ENCODE measurements at places on chromosomes 12 and 14. TPM values are rescaled to one million over a fixed set of nuclear protein-coding genes. Genes with fewer than 3 reads are reported as not detected.

Gene PCNX4
- 66.2 TPM for total RNA-seq

GRCh38 chr14:97180304-97181200 is 383.4 kb downstream of the VRK1 start:
- no peak for DNase-seq
- H3K4me3 ChIP-seq: no peak overlapping the region
- H3K27me3 ChIP-seq: no peaks in the 10 kb centered on the region
- H3K36me3 ChIP-seq: no peaks in the 10 kb centered on the region
- H3K4me1 ChIP-seq: no peaks in the 10 kb centered on the region

Gene FAM222A
- 18.9 TPM for total RNA-seq

DNA sequence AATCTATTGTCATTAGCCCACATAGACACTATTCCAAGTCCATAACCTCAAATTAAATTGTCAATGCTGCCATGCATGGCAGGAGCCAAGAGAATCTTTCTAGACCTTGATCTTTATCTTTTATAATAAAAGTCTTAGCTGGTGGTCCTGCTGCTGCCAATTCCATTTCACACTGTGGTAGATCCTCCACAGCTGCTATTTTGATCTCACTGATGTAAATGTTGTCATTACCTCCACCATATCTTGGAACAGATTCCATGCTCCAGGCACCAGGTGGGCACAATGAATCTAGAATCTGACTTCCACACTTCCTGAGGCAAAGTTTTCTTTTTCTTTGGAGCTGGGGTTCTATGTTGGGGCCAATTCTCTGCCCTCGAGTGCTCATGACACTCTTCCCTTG is 161.2 kb downstream of the TMTC3 start:
- no peaks in the 10 kb centered on the region for H3K27me3 ChIP-seq
- DNase-seq: peak; percentile 79
- peaks cover 49% of the 10 kb centered on the region for H3K4me1 ChIP-seq

- H3K4me3 ChIP-seq: no peak overlapping the region
- no peak overlapping the region for H3K27ac ChIP-seq
- H3K36me3 ChIP-seq: no peaks in the 10 kb centered on the region
- no peak for DNase-seq
- H3K27me3 ChIP-seq: no peaks in the 10 kb centered on the region
Observed at GRCh38 chr12:13211191-13211858, 14.8 kb downstream of the EMP1 start.

Gene PSMC1
- 173 TPM for total RNA-seq

- H3K4me3 ChIP-seq: no peak overlapping the region
- H3K36me3 ChIP-seq: no peaks in the 10 kb centered on the region
- no peaks in the 10 kb centered on the region for H3K27me3 ChIP-seq
- H3K4me1 ChIP-seq: no peaks in the 10 kb centered on the region
- no peak overlapping the region for H3K27ac ChIP-seq
Observed at GRCh38 chr14:92398888-92399636, 76.1 kb downstream of the SLC24A4 start.

Gene SPIC
- not detected for total RNA-seq

- no peak overlapping the region for H3K27ac ChIP-seq
- H3K4me1 ChIP-seq: no peaks in the 10 kb centered on the region
- H3K27me3 ChIP-seq: no peaks in the 10 kb centered on the region
- H3K4me3 ChIP-seq: no peak overlapping the region
- DNase-seq: no peak
Observed at GRCh38 chr12:110822821-110823415, 23.9 kb upstream of the CCDC63 start.

GRCh38 chr12:63931703-63932102 is 87.2 kb downstream of the SRGAP1 start:
- H3K4me3 ChIP-seq: no peak overlapping the region
- no peaks in the 10 kb centered on the region for H3K4me1 ChIP-seq
- no peak overlapping the region for H3K27ac ChIP-seq

GRCh38 chr14:25116607-25117006 is 66.7 kb upstream of the STXBP6 start:
- no peak overlapping the region for H3K4me3 ChIP-seq
- DNase-seq: no peak
- no peaks in the 10 kb centered on the region for H3K36me3 ChIP-seq
- H3K27me3 ChIP-seq: no peaks in the 10 kb centered on the region
- H3K27ac ChIP-seq: no peak overlapping the region
- peaks cover 20% of the 10 kb centered on the region for H3K4me1 ChIP-seq

DNA sequence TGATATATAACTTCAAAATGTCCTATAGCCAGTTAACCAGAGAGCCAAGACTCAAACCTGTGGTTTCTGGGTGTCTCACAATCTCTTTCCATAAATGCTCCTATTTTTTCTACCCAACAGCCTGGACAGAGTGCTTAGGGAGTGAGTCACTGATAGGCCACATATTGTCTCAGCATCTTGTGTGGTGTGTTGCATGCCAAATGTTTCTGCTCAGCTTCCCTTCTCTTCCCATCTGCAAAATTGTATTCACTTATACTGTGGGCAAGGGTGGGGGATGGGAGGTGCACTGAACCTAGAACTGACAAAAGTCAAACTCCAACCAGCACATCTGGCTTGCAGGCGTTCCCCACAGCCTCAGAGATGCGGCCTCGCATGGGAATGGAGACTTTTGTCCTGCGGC is 123.3 kb downstream of the KCNA5 start:
- 0 out of 2 replicates have a peak, but pooled peaks cover 2% of the 10 kb centered on the region for H3K27me3 ChIP-seq
- no peak overlapping the region for H3K27ac ChIP-seq
- peak; percentile 17 for DNase-seq
- no peaks in the 10 kb centered on the region for H3K4me1 ChIP-seq
- no peak overlapping the region for H3K4me3 ChIP-seq
- no peaks in the 10 kb centered on the region for H3K36me3 ChIP-seq

GRCh38 chr12:89276860-89277259 is 75.4 kb downstream of the DUSP6 start:
- H3K36me3 ChIP-seq: no peaks in the 10 kb centered on the region
- H3K27me3 ChIP-seq: no peaks in the 10 kb centered on the region
- no peak overlapping the region for H3K4me3 ChIP-seq
- H3K27ac ChIP-seq: no peak overlapping the region
- peaks cover 8% of the 10 kb centered on the region for H3K4me1 ChIP-seq

Gene TAS2R7
- total RNA-seq: not detected

DNA sequence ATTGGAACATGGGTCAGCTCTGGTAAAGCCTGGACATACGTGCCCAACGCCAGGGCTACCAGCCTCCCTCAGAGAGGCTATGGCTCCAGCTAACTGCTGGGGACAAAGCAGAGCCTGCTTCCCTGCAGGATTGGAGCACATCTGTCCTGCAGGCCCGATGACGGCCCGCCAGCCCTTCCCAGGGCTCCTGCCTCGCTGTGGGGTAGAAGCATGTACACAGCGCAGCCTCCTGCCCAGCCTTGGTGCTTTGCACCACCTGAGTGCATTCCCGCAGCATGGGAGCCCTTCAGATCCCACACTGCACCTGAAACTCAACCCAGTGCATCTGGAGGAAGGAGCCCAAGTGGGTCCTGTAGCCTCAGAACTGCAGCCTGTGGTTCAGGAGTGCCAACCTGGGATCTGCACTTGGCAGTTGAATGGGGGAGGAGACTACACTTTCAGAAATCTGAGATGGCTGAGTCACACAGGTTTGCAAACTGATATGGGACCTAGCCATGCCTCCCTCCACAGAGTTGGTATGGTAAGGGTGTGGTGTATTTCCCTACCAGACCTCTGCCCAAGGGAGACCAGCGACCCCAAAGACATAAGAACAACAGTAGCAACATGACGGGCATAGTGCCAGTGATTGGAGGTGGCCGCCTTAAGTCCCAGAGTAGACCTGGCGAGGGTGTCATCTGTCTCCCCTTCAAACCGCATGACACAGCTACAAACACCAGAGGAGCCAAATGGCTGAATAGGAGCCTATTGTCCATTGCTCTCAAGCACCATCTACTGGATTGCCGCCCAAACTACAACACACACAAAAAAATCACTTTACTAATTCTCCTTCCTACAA is 273.9 kb upstream of the MIS18BP1 start:
- no peak overlapping the region for H3K4me3 ChIP-seq
- DNase-seq: peak; percentile 76
- no peaks in the 10 kb centered on the region for H3K27me3 ChIP-seq
- no peak overlapping the region for H3K27ac ChIP-seq

GRCh38 chr14:39563361-39563760 is 131.1 kb upstream of the FBXO33 start:
- no peak overlapping the region for H3K4me3 ChIP-seq
- DNase-seq: no peak
- H3K27me3 ChIP-seq: no peaks in the 10 kb centered on the region
- H3K4me1 ChIP-seq: no peaks in the 10 kb centered on the region
- H3K27ac ChIP-seq: no peak overlapping the region

Gene KRT82
- total RNA-seq: not detected

GRCh38 chr12:70074510-70074909 is 168.7 kb upstream of the CNOT2 start:
- no peak overlapping the region for H3K4me3 ChIP-seq
- H3K36me3 ChIP-seq: no peaks in the 10 kb centered on the region
- H3K27me3 ChIP-seq: no peaks in the 10 kb centered on the region

- H3K27me3 ChIP-seq: no peaks in the 10 kb centered on the region
- no peaks in the 10 kb centered on the region for H3K36me3 ChIP-seq
- H3K27ac ChIP-seq: no peak overlapping the region
- H3K4me1 ChIP-seq: no peaks in the 10 kb centered on the region
Observed at GRCh38 chr12:23729359-23729758, 220.1 kb downstream of the SOX5 start.

- H3K27me3 ChIP-seq: no peaks in the 10 kb centered on the region
Observed at GRCh38 chr12:64826234-64826633, 1.8 kb downstream of the TBC1D30 start.

DNA sequence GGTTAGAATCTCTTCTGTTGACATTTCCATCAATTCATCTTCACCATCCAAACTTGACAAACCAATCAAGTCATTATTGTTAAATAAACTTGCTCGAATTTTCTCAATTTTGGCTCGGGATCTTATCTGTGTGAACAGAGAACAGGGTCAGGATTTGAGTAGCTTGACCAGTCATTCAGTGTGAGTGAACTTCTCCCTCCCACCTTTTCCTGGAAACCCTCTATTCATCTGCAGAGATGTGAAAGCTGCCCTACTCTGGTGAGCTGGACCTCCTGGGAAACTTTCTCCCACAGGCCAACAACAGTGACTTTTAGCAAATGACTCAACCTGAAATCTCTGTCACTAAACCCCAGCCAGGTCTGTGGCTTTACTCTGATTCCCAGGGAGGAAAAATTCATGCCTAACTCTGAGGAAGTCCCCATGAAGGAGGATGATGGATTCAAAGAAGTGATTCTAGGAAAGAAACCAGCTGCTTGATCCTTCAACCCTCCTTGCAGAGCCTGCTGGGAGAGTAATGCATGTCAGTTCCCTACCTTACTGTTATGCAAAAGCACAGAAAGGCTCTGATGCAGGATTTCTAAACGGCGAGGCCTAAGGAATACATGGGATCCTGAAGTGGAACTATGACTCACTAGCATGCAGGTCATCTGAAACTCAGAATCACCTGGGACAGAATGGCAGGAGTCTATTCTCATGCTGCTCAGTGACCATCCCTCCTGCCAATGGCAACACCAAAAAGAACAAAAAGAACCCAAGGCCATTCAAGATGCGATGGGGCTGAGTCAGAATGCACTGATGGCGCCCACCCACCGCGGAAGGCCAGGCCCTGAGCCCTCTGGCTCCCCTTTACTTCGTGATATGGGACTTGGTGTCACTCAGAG is 58.0 kb downstream of the TRAFD1 start:
- H3K4me1 ChIP-seq: no peaks in the 10 kb centered on the region
- no peak overlapping the region for H3K4me3 ChIP-seq
- no peaks in the 10 kb centered on the region for H3K36me3 ChIP-seq
- no peaks in the 10 kb centered on the region for H3K27me3 ChIP-seq
- peak overlapping the region; percentile 37 for H3K27ac ChIP-seq
- no peak for DNase-seq

- H3K4me3 ChIP-seq: no peak within 1 kb of the TSS
- no peak within 1 kb of the TSS for H3K27ac ChIP-seq
- H3K36me3 ChIP-seq: no peaks in the 10 kb centered on the region
- H3K27me3 ChIP-seq: peaks cover 2% of the 10 kb centered on the region
- DNase-seq: peak; percentile 84
- H3K4me1 ChIP-seq: no peaks in the 10 kb centered on the region
Observed at GRCh38 chr12:113149361-113150150, at the start of gene CFAP73. TSS of gene CFAP73 (plus strand) at chr12:113149724. CDS start at chr12:113149858, 134 bp downstream.

- no peaks in the 10 kb centered on the region for H3K36me3 ChIP-seq
- H3K27me3 ChIP-seq: no peaks in the 10 kb centered on the region
- no peak for DNase-seq
- H3K27ac ChIP-seq: no peak overlapping the region
Observed at GRCh38 chr14:87940382-87940781, 52.6 kb downstream of the GALC start.

Gene RNASE7
- not detected for total RNA-seq

DNA sequence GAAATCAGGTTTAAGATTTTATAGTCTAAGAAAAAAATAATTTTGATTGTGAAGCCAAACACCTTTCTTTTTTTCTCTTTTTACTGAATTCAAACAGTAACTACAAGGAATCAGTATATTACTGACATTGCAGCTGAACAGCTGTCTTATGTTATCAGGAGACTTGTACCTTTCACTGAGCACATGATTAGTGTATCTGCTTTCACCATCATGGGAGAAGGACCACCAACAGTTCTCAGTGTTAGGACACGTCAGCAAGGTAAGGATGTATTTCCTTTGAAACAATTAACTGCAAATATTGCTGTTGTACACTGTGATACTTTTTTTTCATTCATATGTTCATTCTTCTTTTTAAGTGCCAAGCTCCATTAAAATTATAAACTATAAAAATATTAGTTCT is 50.8 kb downstream of the PTPRQ start:
- H3K27me3 ChIP-seq: no peaks in the 10 kb centered on the region
- H3K4me3 ChIP-seq: peak overlapping the region; percentile 0
- no peaks in the 10 kb centered on the region for H3K36me3 ChIP-seq

Gene SLC16A7
- 3.6 TPM for total RNA-seq

DNA sequence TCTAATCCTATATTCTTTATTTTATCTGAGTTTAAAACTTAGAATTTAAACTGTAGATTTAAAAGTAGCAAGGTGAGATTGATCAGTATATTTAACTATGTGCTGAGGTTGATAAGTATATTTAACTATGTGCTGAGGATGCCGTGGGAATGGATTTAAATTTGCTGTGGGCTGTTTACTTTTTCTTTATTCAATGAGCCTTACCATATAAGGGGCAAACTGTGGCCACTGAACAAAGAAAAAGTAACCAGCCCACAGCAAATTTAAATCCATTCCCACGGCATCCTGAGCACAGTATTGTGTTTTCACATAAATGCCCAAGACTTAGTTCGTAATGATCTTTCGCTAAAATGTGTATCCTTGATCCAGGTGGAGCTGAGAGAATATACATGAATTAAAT is 43.1 kb downstream of the PROX2 start:
- H3K4me3 ChIP-seq: no peak overlapping the region
- no peak overlapping the region for H3K27ac ChIP-seq
- H3K27me3 ChIP-seq: no peaks in the 10 kb centered on the region
- H3K4me1 ChIP-seq: no peaks in the 10 kb centered on the region

Gene SLC17A8
- 0.08 TPM for total RNA-seq

Gene LRCOL1
- not detected for total RNA-seq

Gene CYP46A1
- 0.10 TPM for total RNA-seq

Gene TAS2R9
- total RNA-seq: 0.16 TPM

All from SJCRH30 (cell line).